GM23338 (cell line): ENCODE measurements at places on chromosomes 16 and 17. TPM values are rescaled to one million over a fixed set of nuclear protein-coding genes. Genes with fewer than 3 reads are reported as not detected.

The FOXF1 gene
- total RNA-seq: 0.10 TPM in 1 of 2 replicates, not detected in the other

DNA sequence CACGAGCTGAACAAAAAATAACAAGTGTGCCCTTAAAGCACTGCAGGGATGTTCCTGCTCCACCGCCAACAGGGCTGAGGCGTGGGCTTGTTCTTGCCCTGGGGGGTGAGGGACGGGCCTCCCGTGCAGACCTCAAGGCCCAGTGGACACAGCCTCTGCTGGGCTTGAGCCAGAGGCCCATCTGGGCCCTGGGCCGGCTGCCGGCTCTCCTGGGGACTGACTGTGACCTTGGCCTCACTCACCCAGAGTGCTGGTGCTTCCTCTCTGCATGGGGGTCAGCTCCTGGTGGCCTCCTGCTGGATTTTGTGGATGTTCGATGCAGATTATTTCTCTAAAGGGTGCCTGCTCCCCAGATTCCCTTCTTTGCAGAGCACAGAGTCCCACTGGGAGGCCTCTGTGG lies 54.2 kb upstream of the CDR2 start:
- H3K4me3 ChIP-seq: no peak overlapping the region
- H3K36me3 ChIP-seq: no peaks in the 10 kb centered on the region
- H3K4me1 ChIP-seq: no peaks in the 10 kb centered on the region

The GID4 gene
- total RNA-seq: 11.2 and 11.8 TPM in 2 replicates

GRCh38 chr16:11627822-11628457 lies 40.3 kb upstream of the SNN start:
- H3K4me3 ChIP-seq: no peak overlapping the region
- H3K27ac ChIP-seq: no peak overlapping the region
- H3K4me1 ChIP-seq: no peaks in the 10 kb centered on the region
- H3K36me3 ChIP-seq: no peaks in the 10 kb centered on the region

The TMEM88 gene
- 0.97 TPM in 1 of 2 replicates, not detected in the other for total RNA-seq
